SJCRH30 (cell line): ENCODE measurements at places on chromosomes 1 and 21. TPM values are rescaled to one million over a fixed set of nuclear protein-coding genes. Genes with fewer than 3 reads are reported as not detected.
A peak's percentile ranks its signal among the peaks of the same experiment; 100 is the strongest.

DNA sequence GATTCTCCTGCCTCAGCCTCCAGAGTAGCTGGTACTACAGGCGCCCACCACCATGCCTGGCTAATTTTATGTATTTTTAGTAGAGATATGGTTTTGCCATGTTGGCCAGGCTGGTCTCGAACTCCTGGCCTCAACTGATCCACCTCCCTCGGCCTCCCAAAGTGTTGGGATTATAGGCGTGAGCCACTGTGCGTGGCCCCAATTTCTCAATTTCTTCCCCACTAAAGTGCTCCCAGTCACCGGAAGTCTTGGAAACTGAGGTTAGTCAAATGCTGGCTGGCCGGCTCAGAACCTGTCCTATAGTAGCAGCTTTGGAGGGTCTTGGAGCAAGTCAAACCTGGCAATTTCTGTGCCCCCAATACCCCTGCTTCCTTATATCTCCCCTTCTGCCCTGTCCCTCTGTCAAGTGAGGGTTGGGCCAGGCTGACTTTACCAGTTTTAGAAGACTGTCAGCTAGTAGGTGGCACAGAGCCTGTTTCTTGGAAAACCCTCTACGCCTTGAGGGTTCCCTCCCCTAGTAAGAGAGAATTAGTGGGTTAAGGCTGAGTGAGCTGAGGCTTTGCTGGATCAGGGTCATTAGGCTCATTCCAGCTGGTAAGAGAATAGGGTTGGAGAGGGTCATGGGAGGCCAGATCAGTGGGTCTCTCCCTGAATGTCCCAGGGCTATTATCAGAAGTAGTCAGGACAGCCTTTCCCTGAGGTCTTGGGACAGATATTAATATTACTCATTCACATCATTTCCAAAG, 8.3 kb upstream of the EPB41 start:
- no peak for DNase-seq
- H3K27me3 ChIP-seq: no peaks in the 10 kb centered on the region
- H3K36me3 ChIP-seq: no peaks in the 10 kb centered on the region
- peaks cover 11% of the 10 kb centered on the region for H3K4me1 ChIP-seq
- H3K27ac ChIP-seq: no peak overlapping the region

- peaks cover 2% of the 10 kb centered on the region; the same call in 1 of the 2 replicates for H3K36me3 ChIP-seq
- DNase-seq: peak; percentile 40
- peak overlapping the region; percentile 68 for H3K27ac ChIP-seq
- H3K4me3 ChIP-seq: peak overlapping the region; percentile 34
These were observed 2.7 kb upstream of the CLDN19 start for GRCh38 chr1:42742617-42743316.

GRCh38 chr21:43893536-43894205, 28.6 kb downstream of the AGPAT3 start:
- H3K4me3 ChIP-seq: no peak overlapping the region
- H3K36me3 ChIP-seq: no peaks in the 10 kb centered on the region
- no peaks in the 10 kb centered on the region for H3K4me1 ChIP-seq
- H3K27ac ChIP-seq: no peak overlapping the region
- no peak for DNase-seq
- no peaks in the 10 kb centered on the region for H3K27me3 ChIP-seq

GRCh38 chr1:244354810-244355278, 96.9 kb downstream of the ADSS2 start:
- H3K27me3 ChIP-seq: no peaks in the 10 kb centered on the region
- no peak overlapping the region for H3K4me3 ChIP-seq
- no peaks in the 10 kb centered on the region for H3K4me1 ChIP-seq
- no peak overlapping the region for H3K27ac ChIP-seq
- H3K36me3 ChIP-seq: no peaks in the 10 kb centered on the region

DNA sequence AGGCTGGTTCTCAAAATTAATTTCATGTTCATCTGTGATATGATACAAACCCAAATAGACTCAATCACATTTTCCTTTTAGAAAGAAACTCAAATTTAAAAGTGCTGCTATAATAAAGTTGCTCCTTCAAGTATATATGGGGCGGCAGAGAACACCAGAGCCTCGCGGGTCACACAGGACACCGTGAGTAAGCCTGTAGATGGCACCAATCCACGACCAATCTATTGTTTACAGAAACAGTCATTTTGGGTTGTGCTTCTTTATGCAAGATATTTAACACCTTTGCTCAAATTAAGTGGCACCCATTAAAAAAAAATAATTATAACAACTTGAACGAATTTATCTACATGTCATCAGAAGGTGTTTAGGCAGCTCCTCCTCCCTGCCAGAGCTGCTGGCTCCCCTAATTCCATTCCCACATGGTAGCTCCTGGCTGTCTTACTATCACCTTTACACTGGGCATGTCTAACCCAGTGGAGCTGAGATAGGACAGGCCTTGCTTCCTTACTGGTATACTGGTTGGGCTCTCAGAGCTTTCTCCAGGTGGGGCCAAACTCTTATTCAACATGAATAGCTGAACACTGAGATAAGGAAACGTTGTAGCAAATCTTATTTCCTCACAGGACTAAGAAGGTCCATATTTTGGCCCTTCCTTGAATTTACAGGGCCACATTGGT, 287.0 kb downstream of the SDCCAG8 start:
- H3K36me3 ChIP-seq: peaks cover 8% of the 10 kb centered on the region
- no peaks in the 10 kb centered on the region for H3K27me3 ChIP-seq
- H3K4me3 ChIP-seq: no peak overlapping the region
- H3K4me1 ChIP-seq: no peaks in the 10 kb centered on the region

DNA sequence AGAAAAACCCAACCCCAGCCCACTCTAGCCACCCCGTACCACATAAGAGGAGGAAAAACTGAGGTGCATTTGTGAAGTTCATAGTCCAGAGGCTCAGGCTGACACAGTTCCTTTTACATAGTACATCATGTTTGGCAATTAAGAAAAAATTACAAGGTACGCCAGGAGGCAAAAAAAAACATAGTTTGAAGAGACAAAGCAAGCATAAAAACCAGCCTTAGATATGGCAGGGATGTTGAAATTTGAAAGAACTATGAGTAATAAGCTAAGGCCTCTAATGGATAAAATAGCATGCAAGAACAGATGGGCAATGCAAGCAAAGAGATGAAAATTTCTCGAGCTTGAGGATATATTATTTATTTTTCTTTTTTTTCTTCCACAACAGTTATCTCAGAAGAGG, 31.9 kb downstream of the MIXL1 start:
- DNase-seq: no peak
- no peak overlapping the region for H3K4me3 ChIP-seq
- H3K27me3 ChIP-seq: no peaks in the 10 kb centered on the region
- no peak overlapping the region for H3K27ac ChIP-seq
- no peaks in the 10 kb centered on the region for H3K4me1 ChIP-seq

DNA sequence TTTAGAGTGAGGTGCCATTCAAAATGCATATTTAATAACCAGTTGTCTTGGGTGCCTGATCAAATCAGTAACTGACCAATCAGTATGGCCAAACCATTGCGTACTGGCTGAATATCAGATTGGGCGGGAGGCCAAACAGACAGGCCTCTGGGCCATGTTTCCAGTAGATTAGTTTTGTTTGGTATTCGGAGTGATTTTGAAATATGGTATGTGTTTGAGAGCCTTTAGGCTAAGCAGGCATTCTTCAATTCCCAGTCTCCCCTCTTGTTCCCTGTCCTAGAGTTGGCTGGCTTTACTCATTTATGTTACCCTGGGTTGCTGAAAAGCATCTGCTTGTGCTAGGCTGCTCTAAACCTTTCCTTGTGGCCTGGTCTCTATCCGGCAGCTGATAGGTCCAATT, 80.1 kb downstream of the BACH1 start:
- no peak overlapping the region for H3K27ac ChIP-seq
- DNase-seq: no peak
- peaks cover 3% of the 10 kb centered on the region for H3K36me3 ChIP-seq
- H3K4me1 ChIP-seq: peaks cover 12% of the 10 kb centered on the region; the same call in 1 of the 2 replicates
- no peaks in the 10 kb centered on the region for H3K27me3 ChIP-seq

- DNase-seq: no peak
- H3K4me3 ChIP-seq: no peak overlapping the region
- H3K4me1 ChIP-seq: peaks cover 9% of the 10 kb centered on the region; the same call in 1 of the 2 replicates
- H3K36me3 ChIP-seq: no peaks in the 10 kb centered on the region
- H3K27me3 ChIP-seq: no peaks in the 10 kb centered on the region
These were observed 154.9 kb upstream of the GREM2 start for GRCh38 chr1:240766831-240767230.

The SIM2 gene
- 0.06 TPM in 1 of 2 replicates, not detected in the other for total RNA-seq

- H3K36me3 ChIP-seq: peaks cover 14% of the 10 kb centered on the region
- DNase-seq: peak; percentile 36
- H3K4me1 ChIP-seq: peaks cover 21% of the 10 kb centered on the region
- H3K27me3 ChIP-seq: no peaks in the 10 kb centered on the region
- no peak overlapping the region for H3K27ac ChIP-seq
These were observed 22.0 kb downstream of the MRPL37 start for GRCh38 chr1:54221867-54222484.

DNA sequence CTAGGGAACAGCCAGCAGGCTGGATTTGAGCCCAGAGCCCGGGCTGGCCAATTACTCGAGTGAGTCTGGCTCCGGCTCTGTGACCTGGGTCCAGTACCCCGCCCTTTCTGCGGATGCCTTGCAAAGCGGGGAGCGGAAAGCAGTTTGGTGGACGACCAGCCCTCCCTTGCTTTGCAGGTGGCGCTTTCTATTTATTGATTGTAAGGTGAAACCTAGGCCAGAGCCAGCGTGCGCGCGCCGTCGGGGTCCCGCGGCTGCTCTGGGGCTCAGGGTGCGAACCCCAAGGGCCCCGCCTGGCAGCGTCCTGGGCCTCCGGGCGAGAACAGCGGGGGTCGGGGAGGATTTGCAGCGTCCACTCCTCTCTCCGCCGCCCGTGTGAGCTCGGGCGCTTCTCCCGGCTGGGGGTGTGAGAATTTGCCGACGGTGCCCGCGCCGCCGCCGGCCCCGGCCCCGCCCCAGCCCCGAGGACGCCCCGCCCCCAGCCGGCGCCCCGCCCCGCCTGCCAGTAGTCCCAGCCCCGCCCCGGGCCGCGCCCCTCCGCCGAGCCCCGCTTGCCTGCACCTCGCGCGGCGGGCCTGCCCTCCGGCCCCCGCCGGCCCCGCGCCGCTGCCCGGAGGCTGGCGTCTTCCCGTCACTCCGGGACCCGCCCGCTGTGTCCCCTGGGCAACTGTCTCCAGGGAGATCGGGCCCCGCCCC, 37.6 kb downstream of the PIK3CD start:
- H3K4me3 ChIP-seq: peak overlapping the region; percentile 60
- peak; percentile 90 for DNase-seq
- H3K27me3 ChIP-seq: no peaks in the 10 kb centered on the region
- H3K4me1 ChIP-seq: peaks cover 7% of the 10 kb centered on the region; the same call in 1 of the 2 replicates
- no peaks in the 10 kb centered on the region for H3K36me3 ChIP-seq

DNA sequence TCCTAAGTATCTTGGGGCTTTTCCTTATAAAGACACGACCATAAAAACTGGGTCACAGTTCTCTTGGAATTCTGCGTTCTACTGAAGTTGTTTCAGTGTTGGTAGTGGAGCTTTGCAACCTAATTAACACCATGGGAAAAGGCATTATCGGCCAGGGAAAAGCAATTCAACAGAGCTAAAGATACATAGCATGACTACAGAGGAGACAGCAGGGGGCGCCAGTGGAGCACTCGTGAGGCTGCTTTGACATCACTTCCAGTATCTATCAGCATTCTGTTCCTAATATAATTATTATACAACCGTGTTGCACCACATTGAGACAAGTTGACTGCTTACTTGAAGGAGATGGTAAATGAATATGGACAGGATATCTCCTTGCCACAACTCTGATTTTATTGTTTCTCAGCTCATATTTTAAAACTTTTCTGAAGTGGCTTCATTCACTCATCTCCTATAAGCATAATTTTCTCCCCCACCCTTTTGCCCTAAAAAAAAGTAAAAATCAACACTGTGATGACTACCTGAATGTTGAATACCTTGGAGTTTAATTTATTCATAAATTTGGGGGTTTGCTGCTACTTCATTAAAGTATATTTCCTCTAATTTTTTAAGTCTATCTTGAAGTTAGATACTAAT, 39.4 kb downstream of the ZP4 start:
- peak; percentile 82 for DNase-seq
- H3K36me3 ChIP-seq: no peaks in the 10 kb centered on the region
- H3K27me3 ChIP-seq: no peaks in the 10 kb centered on the region
- H3K27ac ChIP-seq: no peak overlapping the region
- no peak overlapping the region for H3K4me3 ChIP-seq

DNA sequence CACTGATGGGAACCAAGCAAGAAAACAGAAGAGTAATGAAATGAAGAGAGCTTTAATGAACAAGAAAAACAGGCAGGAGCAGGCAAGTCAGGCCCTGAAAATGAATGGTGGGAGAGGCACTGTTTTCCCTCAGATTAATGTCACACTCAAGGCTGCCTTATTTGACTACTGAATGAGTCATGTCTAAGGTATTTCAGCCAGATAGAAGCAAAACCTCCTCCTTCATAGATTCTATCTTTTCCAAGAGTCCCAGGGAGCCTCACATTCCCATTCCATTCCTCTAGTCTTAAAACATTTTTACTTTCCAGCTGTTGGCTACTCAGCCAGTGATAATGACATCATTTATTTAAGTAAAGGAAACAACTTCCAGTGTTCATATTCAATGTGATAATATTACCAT, 228.4 kb upstream of the NRIP1 start:
- no peak overlapping the region for H3K4me3 ChIP-seq
- peak; percentile 91 for DNase-seq
- no peaks in the 10 kb centered on the region for H3K36me3 ChIP-seq
- peak overlapping the region; percentile 61 for H3K27ac ChIP-seq
- peaks cover 37% of the 10 kb centered on the region for H3K4me1 ChIP-seq

DNA sequence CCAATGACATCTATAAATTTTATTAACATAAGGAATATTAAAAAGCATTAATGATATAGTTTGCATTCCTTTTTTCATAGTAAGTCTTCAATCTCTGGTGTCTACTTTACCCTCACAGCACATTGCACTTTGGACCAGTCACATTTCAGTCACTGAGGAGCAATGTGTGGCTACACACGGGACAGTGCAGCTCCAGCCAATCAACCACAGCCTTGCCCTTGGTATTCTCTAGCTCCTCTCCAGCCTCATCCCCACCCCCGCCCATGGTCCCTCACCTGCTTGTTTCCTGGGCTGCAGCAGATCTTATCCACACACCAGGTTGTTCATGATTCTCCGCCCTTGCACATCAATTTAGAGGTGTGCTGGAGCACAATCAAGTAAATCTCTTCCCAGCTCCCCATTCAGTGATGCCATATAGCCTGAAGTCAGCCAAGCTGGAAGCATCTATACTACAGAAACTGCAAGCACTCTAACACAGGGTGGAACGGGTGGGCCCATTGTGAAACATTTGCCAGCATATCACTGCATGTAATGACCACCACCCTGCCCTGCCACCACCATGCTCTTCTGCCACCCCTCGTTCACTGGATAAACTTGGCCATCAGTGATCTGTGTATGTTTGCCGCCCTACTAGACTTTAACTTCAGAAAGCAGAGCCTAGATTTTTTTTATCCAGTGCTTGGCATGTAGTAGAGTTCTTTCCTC, 93.0 kb upstream of the SLC44A3 start:
- H3K27me3 ChIP-seq: no peaks in the 10 kb centered on the region
- DNase-seq: no peak
- peaks cover 18% of the 10 kb centered on the region for H3K4me1 ChIP-seq
- H3K4me3 ChIP-seq: no peak overlapping the region
- peak overlapping the region; percentile 30; the same call in 1 of the 2 replicates for H3K27ac ChIP-seq

GRCh38 chr1:230910755-230911117, 42.4 kb upstream of the C1orf198 start:
- DNase-seq: no peak
- H3K4me3 ChIP-seq: no peak overlapping the region
- no peaks in the 10 kb centered on the region for H3K4me1 ChIP-seq
- H3K27ac ChIP-seq: no peak overlapping the region
